ENCODE measurements at places on chromosomes 4 and X.

- no peak for DNase-seq
Measured at GRCh38 chrX:29824176-29824906, 391.0 kb upstream of the MAGEB2 start.

- DNase-seq = no peak
Measured at GRCh38 chr4:10259976-10260375, 143.4 kb upstream of the WDR1 start.

GRCh38 chr4:28558895-28559294 is 1698.3 kb downstream of the STIM2 start:
- DNase-seq = no peak

DNA sequence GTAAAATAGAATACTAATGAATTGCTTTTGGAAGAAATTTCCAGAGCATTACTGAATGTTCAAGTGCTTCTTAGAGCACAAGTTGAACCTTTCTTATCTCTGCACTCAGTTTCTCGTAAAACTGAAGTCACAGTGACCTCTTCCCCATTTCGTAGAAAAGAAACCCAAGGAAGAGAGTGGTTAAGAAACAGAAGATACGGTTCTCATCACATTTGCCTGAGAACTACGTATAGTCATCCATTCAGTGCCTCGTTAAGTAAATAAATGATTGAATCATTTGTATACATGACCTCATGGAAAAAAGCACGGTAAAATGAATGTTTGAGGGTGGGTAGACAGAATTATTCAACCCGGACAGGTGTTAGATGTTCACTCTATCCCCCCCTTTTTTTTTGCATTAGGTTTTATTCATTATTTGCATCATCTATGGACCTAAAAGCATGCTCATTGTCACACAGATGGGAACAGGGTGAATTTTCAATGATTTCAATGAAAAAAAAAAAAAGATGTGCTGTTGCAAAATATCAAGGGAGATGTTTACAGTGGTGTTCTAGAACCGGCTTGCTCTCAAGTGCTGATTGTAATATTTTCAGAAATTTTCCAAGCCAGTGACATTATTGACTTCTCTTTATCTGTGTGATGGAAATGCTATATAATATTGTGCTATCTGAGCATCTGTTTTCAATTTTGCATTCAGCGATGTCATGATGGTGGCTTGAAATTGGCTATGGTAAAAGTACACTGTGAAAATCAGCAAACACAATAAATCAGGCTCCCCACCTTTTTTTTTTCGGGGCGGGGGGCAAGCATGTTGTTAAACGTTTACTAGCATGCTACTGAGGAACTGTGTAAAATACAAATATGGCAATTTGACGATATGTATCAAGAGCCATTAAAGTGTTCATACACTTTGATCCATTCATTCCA is 4.3 kb downstream of the RHOH start:
- DNase-seq = no peak

GRCh38 chr4:185623444-185624258 is 88.3 kb upstream of the PDLIM3 start:
- DNase-seq = no peak

DNA sequence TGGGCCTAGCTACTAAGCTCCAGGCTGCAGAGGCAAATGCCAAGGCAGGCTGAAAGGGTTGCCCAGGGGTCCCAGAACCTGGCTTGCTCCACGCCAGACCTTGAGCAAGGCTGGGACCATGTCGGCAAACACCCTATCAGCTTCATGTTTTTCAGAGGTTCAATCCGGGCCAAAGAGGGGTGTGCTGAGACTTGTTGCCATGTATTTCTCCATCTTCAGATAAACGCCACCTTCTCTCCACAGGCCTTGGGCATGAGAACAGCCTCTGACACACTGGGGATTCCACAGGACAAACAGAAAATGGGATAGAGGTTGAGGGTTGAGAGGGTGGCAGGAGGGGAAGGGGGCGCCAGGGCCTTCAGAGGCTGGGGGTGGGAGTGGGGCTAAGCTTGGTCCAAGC is 8.6 kb downstream of the PJA1 start:
- DNase-seq = no peak

GRCh38 chrX:111100191-111100590 is 4.2 kb downstream of the PAK3 start:
- no peak for DNase-seq

- DNase-seq = no peak
Measured at GRCh38 chr4:39718366-39719323, 20.7 kb downstream of the UBE2K start.

- no peak for DNase-seq
Measured at GRCh38 chrX:112630187-112630586, 49.6 kb downstream of the LHFPL1 start.
